Glutamatergic neuron (in vitro differentiated cells): ENCODE measurements at places on chromosomes 13 and 19.

GRCh38 chr13:21344662-21345176 is 114.4 kb downstream of the ZDHHC20 start:
- DNase-seq, result no peak

DNA sequence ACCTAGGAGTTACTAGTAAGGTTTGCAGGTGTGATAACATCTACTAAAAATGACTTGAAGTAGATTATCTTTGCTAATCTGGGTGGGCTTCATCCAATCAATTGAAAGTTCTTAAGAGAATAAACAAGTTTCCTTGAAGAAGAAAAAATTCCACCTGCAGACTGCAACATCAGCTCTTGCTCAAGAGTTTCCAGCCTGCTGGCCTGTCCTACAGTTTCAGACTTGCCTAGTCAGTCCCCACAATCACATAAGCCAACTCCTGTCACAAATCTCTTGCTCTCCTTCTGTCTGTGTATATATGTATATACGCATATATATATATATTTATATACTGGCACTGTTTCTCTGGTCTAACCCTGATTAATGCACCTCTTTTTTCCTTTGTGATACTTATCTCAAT is 67.3 kb upstream of the ITM2B start:
- DNase-seq, result no peak

- DNase-seq, result peak; percentile 56
Measured at GRCh38 chr19:29678484-29679106, 13.3 kb downstream of the PLEKHF1 start.

DNA sequence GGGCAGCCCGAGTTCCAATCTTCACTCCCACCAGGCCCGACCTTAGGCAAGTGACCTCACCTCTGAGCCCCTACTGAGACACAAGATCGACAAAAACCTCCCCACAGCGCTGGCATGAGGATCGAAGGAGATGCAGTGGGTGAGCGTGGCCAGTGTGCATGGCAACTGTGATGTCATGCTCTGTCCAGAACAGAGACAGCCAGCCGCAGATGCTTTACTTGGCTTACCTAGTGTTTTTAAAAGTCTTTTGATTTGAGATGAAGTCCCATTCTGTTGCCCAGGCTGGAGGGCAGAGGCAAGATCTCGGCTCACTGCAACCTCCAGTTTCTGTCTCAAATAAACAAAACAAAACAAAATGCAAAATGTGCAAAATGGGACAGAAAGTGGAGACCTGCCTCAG is 47.4 kb upstream of the CCNE1 start:
- no peak for DNase-seq

- DNase-seq, result no peak
Measured at GRCh38 chr19:497491-497868, 1.2 kb downstream of the MADCAM1 start.

GRCh38 chr13:99251921-99252320 is 6.3 kb downstream of the GPR18 start:
- no peak for DNase-seq

- no peak for DNase-seq
Measured at GRCh38 chr19:39746836-39747529, 9.2 kb upstream of the CLC start.

DNA sequence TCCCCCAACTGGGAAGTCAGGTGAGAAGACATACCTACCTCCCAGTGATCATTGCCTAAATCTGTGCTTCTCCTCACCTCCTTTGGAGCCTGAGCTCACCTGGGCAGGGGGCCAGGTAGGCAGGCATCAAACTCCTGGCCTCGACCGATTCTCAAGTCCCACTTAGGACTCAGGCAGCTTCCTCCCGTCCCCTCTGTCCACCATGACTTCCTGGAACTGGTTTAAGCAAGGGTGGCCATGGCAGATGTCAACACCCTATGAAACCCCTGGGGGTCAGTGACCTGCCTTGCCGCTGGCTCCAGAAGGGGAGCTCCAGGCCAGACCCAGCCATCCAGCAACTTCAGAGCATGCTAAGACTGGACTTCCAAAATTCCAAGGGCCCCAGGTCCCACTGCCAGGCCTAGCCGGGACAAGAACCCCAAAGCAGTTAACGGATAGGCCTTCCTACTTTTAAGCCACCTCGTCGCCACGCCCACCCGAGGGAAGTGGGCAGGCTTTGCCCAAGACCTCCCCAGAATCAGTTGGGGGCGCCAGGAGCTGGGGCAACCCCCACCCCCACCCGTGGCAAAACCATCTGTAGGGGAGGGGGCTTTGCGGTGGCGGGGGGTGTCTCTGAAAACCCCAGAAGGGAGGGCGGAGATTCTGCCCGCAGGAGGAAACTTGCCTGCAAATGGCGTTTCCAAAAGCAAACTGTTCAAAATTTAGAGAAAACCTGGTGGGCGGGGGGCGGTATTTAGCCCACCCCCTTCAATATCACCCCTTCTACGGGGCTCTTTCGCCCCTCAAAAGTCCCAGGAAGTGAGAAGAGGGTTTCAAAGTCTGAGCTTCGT is 657 bp downstream of the PLIN3 start:
- peak; percentile 40 for DNase-seq

GRCh38 chr13:86201477-86201876 is 402.3 kb upstream of the SLITRK6 start:
- DNase-seq, result no peak

GRCh38 chr13:40345654-40346372 is 320.6 kb downstream of the FOXO1 start:
- no peak for DNase-seq

- DNase-seq, result no peak
Measured at GRCh38 chr13:35549481-35549880, 73.0 kb upstream of the MAB21L1 start.

DNA sequence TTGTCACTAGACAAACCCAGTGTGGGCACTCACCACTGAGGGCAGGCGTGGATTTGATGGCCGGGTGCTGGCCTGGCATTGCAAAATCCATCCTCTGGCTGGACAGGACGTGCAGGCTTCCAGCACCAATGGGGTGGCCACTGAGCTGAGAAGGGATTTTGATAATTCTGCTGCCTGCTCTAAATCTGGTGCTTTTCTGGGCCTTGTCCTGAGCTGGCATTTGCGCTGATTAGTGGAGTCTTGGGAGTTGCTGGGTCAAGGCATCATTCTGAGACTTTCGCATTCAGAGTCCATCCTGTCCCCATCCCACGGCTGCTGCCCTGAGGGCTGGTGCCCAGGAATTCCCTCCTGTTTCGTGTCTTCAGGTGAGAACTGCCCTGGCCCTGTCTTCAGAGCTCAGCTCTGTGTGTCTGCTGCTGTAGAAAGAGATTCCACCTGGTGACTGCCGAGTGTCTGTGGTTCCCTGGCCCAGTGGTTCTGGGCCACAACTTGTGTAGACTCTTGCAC is 65.9 kb upstream of the MCF2L start:
- DNase-seq, result no peak

- DNase-seq, result no peak
Measured at GRCh38 chr19:29245215-29245614, 32.3 kb upstream of the UQCRFS1 start.

DNA sequence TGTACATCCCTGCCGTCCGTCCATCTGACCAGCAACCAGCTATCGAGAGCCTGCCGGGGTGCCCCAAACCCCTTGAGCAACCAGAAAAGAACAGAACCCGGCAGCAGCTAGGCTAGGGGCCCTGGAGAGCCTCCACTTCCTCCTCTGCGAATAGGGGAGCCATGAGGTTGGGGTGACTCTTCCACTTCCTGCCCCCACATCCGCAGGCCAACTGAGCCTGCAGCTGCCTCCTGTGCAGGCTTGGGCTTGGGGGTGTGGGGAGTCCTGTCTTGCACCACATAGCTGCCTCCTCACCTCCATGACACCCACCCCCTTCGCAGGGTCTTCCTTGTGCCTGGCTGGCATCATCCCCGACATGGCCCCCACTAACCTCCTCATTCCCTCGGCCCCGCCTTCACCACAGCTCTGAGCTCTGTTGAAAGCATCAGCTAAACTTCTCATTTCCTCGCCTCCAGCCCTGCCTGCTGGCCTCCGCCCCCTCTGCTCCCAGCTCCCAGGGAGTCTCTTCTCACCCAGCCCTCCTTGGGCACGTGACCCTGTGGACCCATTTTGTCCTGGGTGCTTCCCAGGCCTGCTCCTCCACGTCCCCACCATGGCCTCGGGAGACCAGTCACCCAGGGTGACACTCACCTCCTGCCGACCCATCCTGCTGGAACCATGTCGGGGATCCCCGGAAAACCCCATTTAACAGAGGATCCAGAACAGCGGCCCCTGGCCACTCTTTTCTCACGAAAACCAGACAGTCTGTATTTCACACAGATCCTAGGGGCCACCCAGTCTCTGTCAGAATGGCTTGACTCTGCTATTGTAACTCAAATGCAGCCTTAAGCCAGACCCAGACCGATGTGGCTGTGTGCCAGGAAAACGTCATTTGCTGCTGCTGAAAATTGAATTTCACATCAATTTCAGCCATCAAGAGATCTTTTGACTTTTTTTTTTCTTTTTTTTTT is 50.4 kb downstream of the MYO9B start:
- peak; percentile 65 for DNase-seq

- no peak for DNase-seq
Measured at GRCh38 chr19:16976446-16976845, 50.2 kb downstream of the CPAMD8 start.

DNA sequence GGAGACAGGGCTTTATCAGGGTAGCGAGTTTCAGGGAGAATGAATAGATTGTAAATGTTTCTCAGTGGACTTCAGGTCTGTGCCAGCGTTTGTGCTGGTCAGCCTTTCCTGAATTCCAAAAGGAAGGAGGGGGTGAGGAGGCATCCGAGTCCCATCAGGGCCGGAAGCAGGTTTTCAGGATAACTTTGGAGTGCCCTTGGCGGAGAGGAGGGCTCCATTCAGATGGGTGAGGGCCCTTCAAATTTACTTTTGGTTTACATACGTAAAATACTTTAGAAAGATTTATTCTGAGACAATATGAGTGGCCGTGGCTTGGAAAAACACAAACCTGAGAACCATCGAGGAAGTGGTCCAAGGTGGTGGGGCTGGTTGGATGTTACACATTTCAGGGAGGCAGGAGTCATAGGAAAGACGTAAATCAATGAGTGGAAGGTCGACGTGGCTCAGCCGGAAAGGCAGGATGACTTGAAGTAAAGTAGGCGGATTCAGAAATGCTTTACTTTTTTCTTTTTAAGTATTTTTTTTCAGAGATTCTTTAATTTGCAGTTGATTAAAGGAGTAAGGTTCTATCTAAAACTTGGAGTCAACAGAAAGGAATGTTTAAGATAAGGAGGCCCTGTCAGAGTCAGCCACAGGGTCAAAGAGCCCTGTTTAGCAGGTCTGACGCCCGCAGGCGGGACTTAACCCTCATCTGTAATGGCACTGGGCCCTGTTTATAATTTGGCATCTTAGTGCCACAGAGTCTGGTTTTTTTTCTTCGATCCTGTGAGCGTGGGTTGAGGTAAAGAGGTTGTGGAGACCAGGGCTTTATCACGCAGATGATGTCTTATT is 32.8 kb downstream of the ATP11A start:
- DNase-seq, result no peak

GRCh38 chr13:108212886-108213285 is 2.5 kb downstream of the LIG4 start:
- DNase-seq, result no peak

- DNase-seq, result no peak
Measured at GRCh38 chr13:101751488-101751887, 299.0 kb downstream of the ITGBL1 start.

DNA sequence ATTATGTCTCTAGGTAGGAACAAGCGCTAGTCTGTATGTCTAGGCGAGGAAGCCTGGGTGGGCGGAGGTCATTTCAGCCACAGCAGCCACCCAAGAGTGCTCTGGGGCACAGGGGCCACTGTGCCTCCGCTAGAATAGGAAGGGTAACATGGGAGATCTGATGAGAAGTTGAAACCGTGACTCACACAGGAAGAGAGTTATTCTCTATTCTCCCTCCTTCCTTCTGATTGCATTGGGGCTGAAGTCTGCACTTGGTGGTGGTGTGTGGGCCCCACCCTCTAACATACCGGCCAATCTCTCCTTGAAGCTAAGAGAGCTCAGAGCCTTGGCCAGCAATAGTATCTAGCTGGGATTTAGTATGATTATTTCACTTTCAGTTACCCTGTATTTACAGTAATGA is 20.3 kb upstream of the GGACT start:
- DNase-seq, result no peak

- DNase-seq, result no peak
Measured at GRCh38 chr19:55172741-55173140, 6.3 kb upstream of the DNAAF3 start.

GRCh38 chr13:87894059-87894458 is 222.9 kb downstream of the SLITRK5 start:
- DNase-seq, result no peak

DNA sequence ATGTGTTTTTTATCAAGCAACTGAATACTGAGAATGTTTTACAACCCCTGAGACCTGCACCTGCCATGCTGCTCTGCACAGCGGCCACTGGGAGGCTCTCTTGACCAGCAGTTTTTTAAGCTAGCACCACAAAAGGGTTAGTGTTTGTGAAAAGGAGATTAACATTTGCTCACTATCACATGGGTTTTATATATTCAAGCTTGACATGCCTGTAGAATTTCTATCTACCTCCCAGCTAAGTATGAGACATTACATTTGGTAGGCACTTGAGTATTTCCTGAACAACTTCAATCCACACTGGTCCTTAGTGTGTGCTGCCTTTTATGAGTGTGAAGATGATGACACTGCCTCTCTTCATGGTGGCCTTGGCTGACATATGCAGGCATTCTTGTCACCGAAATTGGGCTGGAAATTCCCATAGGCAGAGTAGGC is 1238.9 kb downstream of the UQCRFS1 start:
- peak; percentile 65 for DNase-seq

GRCh38 chr13:75869981-75870380 is 233.9 kb downstream of the LMO7 start:
- DNase-seq, result no peak

DNA sequence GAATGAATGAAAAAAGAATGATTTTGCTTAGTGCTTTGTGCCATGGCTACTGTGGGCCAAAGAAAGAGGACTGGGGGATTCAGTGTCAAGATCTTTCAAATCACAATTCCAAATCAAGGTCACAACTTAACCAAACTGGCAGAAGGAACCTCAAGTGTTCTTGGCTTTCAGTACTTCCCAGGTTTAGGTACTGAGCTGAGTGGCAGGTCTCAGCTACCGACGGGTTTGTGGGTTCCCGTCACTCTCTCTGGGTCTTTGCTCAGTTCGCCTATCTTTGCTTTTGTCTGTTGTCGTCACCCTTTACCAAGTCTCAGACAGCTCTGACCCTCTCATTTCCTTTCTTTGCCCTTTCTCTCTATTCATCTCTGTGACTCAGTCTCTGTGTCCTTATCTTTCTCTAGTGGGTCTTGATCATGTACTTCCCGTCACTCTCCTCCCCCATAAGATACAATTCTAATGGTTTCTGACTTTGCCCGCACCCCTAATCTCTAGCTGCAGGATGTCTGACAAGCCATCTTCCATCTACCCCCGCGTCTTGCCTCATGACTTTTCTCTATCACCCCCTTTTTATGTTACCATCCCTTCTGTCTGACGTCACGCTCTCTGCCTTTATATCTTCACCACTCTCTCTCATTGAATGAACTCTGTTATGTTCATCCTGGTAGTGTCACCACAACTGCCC is 33.3 kb upstream of the LRRC4B start:
- DNase-seq, result no peak

GRCh38 chr13:106471957-106472543 is 63.4 kb downstream of the EFNB2 start:
- no peak for DNase-seq

GRCh38 chr13:66803013-66803807 is 426.9 kb downstream of the PCDH9 start:
- no peak for DNase-seq

GRCh38 chr19:13961826-13962698 is 9.8 kb downstream of the DCAF15 start:
- peak; percentile 63 for DNase-seq
